Suprapubic skin (tissue), 4 donors: ENCODE measurements at places on chromosomes 12 and 14.

- no peak for DNase-seq
These were observed 8.5 kb upstream of the SYNE3 start for GRCh38 chr14:95524706-95525512.

DNA sequence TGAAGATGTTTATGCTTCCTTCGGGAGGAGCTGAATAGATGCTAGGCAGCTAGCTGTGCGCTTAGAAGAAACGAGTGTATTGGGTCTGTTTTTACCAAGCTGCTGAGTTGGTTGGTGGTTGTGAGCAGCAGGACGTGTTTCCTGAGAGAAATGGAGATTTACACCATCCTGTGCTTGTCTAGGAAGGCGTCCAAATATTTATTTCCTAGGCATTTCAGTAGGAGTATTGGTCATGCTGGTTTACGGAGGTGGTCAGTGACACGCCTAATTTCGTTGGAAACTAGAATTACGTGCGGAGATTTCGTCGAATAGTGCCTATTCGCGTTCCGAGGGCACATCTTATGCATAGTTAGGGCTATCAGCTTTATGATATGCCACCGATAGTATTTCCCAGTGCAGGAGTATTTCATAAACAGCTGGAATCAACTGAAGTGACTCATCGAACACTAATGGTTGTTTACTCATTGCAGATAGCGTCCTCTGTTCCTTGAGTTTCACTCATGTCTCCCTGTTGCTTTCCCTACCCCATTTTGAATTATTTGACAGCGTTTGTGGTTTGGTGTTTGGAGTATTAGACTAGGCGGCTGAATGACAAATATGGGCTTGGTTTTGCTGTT is 780 bp downstream of the TBC1D15 start:
- no peak for DNase-seq

DNA sequence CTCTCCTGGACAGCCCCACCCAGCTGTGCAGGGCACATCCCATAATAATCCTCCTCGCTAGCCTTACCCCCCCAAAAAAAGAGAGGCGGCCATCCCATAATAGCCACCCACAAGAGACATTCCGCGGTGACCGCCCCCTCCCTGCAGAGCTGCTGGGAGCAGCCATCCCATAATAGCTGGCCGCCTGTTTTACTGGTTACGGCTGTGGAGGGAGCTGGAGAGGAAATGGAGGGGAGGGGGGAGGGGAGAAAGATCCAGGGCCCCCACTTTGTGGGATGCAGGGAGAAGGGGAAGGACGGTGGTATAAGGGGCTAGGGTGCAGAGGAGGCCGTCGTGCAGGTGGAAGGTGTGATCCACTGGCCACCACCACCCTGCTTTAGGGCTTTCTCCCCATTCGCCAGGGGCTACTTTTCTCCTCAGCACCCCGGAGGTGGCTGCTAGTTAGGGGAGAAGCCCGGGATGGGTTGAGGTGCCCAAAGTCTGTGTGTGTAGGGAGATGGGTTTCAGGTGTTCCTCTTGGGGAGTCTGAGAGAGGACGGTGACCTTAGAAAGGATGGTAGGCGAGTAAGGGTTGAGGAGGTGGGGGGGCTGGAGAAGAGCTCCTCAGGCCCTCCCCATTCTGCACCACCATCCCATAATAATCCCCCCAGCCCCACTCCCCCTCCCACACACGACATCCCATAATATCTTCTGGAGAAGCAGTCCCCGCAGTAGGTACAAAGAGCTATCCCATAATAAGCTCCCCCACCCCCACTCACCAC is 6.0 kb upstream of the CHD4 start:
- peak; percentile 81 for DNase-seq

DNA sequence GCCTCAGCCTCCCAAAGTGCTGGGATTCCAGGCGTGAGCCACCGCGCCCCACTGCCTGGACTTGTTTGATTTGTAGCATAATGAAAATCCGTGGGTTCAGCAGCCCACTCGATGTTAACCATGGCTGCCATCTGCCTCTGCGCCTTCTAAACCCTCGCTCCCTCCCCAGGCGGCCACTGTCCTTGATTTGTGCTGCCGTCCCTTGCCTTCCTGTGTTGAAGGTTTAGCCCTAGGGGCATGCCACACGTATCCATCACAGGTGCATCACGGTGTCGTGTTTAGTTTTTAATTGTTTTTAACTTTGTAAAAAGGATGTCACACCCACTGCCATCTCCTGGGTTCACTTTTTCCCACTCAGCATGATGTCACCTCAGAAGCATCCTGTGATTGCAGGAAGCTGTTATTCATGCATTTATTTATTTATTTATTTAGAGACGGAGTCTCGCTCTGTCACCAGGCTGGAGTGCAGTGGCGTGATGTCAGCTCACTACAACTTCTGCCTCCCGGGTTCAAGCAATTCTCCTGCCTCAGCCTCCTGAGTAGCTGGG is 24.5 kb upstream of the ULK1 start:
- no peak for DNase-seq

- DNase-seq, result peak; percentile 82
These were observed 15.6 kb downstream of the BAG5 start for GRCh38 chr14:103546652-103547454.

- no peak for DNase-seq
These were observed 153.7 kb upstream of the IGF1 start for GRCh38 chr12:102633981-102634605.

DNA sequence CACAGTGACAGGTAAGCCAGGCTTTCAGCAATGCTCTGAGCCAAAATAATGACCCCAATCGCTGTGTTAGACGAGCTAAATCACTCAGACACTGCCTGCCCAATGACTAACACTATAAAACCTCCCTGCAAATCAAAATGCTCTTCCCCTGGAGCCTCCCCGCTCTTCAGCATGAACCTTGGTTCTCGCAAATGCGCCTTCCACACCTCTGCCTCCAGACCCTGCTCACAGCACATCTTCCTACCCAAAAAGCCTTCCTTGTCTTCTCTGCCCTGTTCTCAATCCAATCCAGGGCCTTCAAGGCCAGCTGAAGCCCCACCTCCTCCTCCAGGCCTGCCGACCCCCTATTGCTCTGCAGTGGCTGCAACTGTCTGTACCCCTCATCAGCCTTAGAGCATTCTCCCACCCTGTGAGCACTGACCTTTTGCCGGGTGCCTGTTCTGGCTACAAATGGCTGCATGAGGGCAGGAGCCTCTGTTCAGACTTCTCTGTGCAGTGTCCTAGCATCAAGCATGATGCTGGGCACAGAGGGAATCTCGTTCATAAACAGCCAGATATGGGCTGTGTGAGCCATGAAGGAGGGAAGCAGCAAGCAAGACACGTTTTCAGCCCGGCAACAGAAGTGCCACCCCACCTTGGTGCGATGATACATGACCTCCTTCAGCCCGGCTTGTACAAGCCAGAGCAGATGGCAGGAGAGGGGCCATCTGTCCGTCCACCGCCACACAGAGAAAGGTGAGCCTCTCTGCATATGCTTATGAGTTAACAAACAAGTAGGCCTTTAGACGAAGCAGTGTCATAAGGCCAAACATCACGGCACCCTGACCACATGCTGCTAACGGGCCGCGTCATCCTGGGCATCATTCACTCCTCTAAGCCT is 64.5 kb upstream of the DDX11 start:
- DNase-seq, result no peak

DNA sequence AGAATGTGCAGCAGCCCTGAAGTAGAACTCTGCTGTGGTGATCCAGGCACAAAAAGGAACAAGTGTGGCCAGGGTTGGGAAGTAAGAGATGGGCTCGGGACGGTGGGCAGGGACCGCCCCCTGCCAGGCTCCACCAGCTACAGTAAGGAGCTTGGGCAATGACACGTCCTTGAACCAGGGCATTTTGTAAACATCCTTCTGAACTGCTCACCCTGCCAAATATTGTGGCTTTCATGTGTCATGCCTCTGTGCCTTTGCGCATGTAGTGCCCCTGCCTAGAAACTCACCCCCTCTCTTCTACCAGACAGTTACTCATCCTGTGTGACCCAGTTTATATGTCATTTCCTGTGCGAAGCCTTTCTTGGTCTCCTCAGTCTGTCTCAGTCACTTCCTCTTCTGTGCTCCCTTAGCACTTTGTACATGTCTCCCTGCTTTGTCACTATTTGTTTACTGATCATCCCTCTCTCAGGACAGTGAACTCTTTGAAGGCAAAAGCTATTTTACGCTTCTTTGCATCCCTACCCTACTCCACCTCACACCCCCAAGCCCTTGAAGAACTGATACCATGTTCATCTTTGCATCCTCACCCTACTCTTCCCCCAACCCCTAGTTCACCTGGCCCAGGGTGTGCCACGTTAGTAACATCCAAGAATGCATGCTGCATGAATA is 108.9 kb upstream of the PLEKHG7 start:
- no peak for DNase-seq

DNA sequence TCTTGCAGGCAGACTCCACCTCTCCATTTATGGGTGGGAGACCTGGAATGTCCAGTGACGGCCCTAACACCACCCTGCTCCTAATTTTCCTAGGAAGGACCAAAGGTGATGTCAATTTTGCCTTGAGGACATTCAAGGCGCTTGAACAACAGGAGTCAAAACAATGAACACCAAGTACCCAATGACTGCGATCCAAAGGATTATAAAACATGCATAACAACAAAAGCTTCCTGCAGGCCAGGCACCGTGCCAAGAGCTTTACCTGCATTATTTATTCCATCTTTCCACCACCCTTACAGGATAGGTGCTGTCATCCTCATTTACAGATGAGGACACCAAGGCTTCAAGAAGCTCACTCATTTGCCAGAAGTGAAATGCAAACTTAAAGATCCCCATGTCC is 15.2 kb upstream of the FOXN3 start:
- no peak for DNase-seq

DNA sequence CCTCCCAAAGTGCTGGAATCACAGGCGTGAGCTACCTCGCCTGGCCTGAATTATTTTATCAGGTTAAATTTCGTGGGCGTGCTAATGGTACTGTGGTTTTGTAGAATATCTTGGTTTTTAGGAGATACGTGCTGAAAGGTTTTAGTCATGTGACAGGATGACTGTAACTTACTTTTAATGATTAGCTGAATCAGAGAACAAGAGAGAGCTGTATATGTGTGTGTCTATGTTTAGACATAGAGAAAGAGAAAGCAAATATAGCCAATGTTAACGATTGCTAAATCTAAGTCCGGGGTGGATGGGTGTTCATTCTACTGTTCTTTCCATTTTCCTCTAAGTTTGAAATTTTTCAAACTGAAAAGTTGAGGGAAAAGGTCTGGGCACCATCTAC is 9.2 kb upstream of the PNMA1 start:
- DNase-seq, result no peak

- no peak for DNase-seq
These were observed 1006.7 kb downstream of the DIO2 start for GRCh38 chr14:79204591-79204990.

- no peak for DNase-seq
These were observed 15.5 kb upstream of the ATP6V0A2 start for GRCh38 chr12:123696646-123697045.

GRCh38 chr14:65703996-65704395 is 291.5 kb downstream of the FUT8 start:
- no peak for DNase-seq

GRCh38 chr14:96181186-96182056 is 23.2 kb upstream of the BDKRB2 start:
- DNase-seq, result no peak

- no peak for DNase-seq
These were observed 42.4 kb downstream of the ERH start for GRCh38 chr14:69355607-69356281.

- no peak for DNase-seq
These were observed 46.9 kb downstream of the CNOT2 start for GRCh38 chr12:70290116-70290515.

DNA sequence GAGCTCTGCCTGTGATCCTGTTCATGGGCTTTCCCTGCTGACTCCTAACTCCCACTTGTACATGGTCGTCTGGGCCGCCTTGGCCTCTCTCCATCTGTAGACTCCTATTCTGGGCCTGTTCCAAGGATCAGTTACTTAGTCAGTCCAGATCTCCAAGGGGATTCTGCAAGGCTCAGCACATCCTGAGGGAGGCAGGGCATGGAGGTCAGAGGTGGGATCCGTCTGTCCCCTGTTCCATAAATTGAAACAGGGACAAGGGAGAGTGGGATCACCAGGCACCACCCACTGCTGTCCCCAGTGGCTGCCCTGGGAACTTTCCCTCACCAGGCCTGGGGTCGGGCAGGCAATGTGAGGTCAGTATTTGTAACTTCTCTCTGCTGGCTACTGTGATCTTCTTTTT is 43.5 kb downstream of the KCTD10 start:
- DNase-seq, result no peak

- no peak for DNase-seq
These were observed 772 bp downstream of the SCARB1 start for GRCh38 chr12:124862768-124863415.

- DNase-seq, result no peak
These were observed 37.5 kb upstream of the PTGR2 start for GRCh38 chr14:73814153-73814552.

- DNase-seq, result no peak
These were observed 6.6 kb downstream of the RHOJ start for GRCh38 chr14:63210812-63211211.
